ENCODE measurements at places on chromosomes 11 and 22.

DNA sequence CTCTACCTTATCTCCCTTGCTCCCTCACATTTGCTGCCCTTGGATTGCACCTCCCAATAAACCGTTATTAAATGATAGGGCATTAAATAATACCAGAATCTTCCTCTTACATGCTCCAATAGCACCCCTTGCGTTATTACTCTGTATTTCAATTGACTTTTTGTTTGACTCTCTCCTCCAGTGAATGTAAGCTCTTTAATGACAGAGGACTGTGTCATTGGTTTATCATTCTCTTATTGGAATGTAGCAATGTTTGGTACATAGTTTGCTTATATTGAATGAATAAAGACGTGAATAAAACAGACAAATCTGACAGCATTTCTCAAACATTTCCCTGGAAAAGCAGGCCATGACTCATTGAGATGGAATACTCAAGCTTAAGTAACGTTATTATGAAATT lies 8.7 kb upstream of the MPEG1 start:
- DNase-seq, result no peak

- peak; percentile 91 for DNase-seq
Observed at GRCh38 chr11:62445314-62445740, 26.5 kb downstream of the SCGB1A1 start.

- no peak for DNase-seq
Observed at GRCh38 chr22:34111210-34111824, 191.0 kb upstream of the LARGE1 start.

DNA sequence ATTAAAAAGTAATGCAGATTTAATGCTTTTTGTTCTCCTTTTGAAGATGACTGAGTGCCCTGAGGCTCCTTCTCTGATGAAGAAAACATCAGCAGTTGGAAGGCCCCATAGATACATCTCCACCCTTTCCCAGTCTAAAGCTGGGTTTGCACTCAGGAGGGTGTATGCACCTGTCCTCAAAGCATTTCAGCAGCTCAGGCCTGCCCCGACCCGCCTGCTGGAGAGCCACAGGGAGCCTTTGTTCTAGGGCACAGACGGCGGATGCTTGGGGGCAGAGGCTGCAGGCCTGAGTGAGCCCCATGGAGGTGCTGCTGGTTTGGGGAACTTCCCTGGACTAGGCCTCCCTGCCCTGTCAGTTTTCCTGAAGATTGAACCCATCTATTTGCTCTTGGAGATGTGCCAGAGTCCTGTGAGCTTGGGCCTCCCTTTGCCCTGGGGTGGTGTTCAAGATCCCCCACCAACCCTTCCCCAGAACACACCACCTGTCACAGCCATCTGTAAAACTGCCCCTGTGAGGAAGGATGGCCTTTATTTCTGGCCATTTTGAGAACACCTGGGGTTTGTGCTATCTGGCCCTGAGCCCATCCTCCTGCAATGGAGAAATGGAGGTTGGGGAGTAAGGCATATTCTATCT lies 160.0 kb downstream of the NAV2 start:
- DNase-seq, result no peak

DNA sequence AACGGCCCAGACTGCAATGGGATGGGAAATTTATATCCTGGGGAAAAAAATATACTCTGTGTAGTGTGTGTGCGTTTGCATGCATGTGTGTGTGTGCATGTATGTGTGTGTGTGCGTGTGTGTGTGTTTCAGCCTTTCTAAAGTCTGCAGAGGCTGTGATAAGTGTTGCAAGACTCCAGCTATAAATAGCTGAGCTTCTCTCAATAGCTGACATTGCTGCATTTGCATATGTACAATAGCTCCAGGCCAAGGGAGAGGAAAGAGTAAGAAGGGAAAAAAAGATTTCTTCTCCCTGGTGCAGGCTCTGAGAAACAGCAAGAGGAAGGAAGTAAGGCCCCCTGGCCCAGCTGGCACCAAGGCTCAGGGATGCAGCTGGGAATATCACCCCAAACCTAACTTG lies 483.0 kb downstream of the MN1 start:
- DNase-seq, result peak; percentile 72

GRCh38 chr11:44615041-44615755 lies 49.7 kb downstream of the CD82 start:
- DNase-seq, result no peak

DNA sequence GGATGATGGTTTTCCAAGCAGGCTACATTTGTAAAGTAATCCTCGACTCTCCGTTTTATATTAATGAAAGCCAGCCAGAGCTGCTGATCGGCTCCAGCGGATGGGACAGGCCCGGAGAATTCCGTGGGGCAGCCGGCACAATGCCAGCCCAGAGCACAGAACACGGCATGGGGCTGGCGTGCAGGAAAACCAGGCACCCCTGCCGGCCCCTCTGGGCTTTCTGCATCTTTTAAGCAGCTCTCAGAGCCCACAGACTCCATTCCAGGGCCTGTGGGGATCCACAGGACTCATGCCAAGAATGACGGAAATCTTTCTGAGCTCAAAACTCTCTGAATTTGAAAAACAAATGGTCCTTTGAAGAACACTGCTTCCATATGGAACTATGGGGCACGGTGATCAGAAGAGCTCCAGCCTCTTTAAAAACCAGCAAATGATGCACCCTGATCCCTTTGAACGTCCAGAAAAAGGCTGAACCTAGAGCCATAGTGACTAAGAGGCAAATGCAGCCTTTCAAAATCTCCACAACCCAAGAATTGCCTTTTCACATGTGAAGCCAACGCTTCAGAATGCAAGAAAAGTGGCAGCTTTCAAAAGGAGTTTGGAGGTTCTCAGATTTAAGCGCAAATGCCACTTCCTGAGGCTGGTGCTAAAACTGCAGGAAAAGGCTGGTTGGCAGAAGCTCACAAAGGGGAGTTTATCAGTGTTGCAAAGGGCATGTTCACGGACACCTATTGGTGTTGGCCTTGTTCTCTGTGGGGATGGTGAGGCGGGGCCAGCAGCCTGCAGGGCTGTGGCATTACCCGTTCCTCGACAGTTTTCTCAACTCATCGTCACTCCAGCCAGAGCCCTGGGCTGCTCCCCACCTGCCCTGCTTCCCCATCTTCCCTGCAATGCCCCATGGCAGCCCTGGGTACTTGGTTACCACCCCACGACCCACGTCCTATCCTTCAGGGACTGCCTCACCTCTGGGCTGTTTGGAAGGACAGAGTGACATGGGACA lies 212.5 kb downstream of the CTTN start:
- DNase-seq, result peak; percentile 79

DNA sequence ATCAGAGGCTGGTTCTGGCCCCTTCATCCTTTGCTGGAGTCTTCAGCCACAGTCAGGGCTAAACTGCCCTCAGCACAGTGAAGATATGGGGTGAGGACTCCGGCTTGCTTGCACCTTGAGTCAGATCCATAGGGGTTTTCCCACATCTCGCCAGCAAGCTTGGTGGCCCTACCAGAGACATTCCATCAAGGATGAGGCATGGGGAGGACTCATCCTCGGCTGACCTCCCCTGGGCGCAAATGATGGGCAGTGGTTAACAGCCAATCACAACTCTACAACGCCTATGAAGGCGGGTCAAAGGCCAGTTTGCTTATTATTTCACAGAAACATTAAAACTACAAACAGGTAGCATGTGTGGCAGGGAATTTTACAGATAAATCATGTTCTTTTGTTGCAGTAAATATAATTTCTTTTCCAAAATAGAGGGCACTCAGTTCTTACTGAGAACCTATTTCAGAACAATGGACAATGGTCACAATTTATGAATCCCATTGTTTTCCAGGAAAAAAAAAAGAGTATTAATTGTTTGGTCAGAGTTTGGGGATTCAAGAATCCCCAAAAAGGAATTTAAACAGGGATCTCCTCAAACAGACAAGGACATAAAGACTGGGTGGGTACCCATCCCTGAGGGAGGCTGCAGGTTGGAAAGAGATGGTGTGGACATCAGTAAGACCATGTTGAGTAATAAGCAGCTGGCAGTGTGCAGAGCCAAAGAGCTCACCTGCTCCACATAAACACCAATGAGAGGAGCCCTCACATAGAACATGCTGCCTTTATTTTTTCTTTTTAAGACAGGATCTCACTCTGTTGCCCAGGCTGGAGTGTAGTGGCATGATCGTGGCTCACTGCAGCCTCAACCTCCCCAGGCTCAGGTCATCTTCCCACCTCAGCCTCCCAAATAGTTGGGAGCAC lies 14.8 kb downstream of the PLAAT3 start:
- no peak for DNase-seq

DNA sequence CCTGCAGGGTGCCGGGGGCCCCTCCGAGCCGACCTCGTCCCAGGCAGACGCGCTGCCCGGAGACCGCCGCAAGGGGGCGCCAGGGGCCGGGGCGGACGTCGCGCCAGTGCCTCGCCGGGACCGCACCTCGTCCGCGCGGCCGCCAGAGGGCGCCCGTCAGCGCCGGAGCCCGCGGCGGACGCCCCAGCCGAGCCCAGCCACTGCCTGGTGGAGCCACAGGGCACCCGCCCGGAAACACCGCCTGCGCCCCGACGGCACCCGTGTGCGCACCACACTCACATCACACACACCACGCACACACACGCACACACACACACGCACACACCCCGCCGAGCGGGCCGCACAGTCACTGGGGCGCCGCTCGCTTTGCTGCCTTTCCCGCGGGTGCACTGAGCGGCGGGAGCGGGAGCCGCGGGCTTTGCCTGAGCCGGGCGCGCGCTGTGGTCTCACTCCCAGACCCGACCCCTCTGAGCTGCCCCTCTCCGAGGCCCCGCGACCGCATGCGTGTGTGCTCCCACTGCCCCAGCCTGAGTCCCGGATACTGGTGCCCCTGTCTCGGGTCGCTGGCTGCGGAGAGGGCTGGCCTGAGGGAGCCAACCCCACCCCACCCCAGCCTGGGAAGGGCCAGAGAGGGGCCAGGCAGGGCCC lies 449.3 kb downstream of the OPCML start:
- peak; percentile 51 for DNase-seq

GRCh38 chr11:85854212-85854556 lies 999 bp upstream of the CCDC83 start:
- DNase-seq, result no peak

DNA sequence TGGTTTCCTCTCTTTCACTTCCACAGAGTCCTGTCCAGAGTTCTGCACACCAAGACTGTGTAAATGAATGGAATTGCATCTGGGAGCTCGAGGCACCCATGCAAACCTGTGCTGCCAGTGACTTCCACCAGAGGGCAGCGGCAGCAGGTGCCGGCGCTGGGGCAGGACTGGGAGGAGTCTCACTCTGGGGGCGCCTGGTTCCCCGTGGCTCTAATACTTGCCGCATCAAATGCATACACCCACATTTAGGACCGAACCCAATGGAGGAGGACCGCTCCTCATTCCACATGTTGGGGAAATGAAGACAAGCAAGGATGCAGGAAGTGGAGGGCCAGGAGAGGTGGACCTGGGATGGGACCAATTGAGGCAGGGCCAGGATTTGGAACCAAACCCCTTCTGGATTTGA lies 1.1 kb upstream of the CD6 start:
- DNase-seq, result no peak

- no peak for DNase-seq
Observed at GRCh38 chr22:32130464-32130863, 28.6 kb downstream of the C22orf42 start.

- DNase-seq, result no peak
Observed at GRCh38 chr11:76253416-76253815, 47.1 kb upstream of the WNT11 start.

- DNase-seq, result no peak
Observed at GRCh38 chr11:88359541-88359940, 22.0 kb upstream of the CTSC start.

GRCh38 chr11:129960216-129961214 lies 42.1 kb downstream of the PRDM10 start:
- no peak for DNase-seq

GRCh38 chr22:20426259-20426615 lies 11.4 kb downstream of the SCARF2 start:
- DNase-seq, result no peak

DNA sequence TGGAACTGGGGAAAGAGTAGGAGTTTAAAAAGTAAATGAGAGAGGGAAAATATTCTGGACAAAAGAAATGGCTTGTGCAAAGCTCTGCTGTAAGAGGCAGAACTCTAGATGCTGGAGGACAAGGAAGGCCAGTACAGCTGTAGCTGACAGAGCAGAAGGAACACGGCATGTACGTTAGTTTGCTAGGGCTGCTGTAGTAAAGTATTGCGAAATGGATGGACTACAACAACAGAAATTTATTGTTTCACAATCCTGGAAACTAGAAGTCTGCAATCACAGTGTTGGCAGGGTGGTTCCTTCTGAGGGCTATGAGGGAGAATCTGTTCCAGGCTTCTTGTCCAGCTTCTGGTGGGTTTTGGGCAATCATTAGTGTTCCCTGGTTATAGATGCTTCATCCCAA lies 454.4 kb downstream of the NTM start:
- no peak for DNase-seq

DNA sequence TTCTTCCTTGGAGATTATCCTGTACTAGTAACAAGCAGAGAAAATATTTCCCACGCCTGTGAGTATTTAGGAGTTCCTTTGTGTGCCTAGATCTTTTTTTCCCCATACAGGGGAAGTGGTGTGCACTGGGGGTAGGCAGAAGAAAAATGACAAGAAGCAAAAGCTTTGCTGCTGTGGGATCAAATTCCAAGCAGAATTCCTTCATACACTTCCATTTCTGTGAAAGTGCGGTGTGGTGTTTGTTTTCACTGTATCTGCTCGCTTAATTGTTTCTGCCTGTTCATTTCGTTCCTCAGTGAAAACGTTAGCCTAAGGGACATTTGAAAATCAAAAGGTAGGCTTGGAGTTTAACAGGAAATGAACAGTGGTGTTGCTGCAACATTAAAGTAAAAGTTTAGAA lies 47.9 kb downstream of the BLID start:
- no peak for DNase-seq

DNA sequence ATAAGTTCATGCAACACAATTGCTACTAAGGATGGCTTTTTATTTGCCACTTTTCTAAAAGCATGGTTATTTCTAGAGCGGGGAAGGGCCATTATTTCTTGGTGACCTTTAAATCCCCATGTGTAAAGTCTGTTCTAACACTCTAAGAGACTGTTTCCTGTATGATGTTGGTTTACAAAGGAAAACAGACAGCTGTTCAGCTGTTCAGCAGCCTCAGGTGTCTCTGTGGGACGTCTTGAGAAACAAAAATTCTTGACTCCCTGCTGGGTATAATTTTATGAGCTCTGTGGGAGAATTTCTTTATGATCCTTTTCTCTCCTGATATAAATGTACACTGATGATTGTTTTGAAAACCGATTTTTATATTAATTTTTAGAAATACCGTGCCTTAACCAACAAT lies 13.9 kb downstream of the MUC15 start:
- DNase-seq, result no peak
